ENCODE measurements at places on chromosomes 1 and 21.

GRCh38 chr1:56545711-56546110 is 33.7 kb downstream of the PLPP3 start:
- no peak for DNase-seq

DNA sequence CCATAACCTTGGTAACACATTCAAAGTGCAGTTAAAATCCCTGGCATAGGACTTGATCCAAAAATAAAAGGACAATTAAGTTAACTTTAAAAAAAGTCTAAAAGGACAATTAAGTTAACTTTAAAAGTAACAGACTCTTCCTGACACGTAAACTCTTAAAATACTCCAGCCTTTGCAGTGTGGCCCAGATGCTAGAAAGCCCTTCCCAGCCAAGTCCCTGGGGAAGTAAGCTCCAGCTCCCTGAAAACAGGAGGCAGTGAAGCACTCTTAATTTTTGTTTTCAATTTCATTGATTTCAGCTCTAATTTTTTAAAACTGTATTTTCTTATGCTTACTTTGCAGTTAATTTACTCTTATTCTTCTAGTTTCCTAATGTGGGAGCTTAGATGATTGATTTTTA is 5.1 kb upstream of the AIM2 start:
- DNase-seq = no peak

DNA sequence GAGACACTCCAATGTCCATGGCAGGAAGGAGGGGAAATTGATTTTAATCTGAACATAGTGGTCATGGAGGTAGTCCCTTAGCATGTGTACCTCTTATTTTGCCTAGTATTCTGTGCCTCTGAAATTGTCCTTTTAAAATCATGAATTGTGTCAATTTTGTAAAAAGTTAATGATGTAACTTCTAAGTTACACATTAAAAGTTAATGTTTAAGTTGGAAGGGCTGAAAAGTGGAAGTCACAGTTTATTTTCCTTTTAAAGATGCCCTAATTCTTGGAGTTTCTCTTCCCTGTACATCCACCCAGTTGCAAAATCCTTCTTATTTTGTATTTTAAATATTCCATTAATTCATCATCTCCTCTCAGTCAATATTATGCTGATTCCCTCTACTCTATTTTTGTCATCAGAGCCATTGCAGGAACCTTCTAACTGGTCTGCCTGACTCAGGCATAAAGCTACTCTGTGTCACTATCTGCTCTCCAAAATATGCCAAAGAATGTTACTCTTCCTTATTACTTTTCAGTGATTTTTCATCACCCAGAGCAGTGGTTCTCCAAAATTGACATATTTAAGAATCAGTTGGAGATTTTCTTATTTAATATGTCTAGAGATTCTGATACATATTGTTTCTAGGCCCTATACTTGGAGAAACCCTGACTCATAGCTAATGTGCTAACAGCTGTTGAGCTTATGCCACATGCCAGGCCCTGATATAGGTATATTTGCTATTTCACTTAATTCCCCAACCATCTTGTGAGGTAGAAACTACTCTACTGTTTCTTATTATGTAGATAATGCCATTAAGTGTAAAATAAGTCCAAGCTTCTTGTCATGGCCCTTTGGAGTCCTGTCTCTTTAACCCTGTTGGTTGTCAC is 5.1 kb downstream of the HOOK1 start:
- no peak for DNase-seq

GRCh38 chr1:13828454-13829151 is 128.6 kb downstream of the PRDM2 start:
- DNase-seq = no peak

- no peak for DNase-seq
These were observed 14.4 kb downstream of the THEMIS2 start for GRCh38 chr1:27886744-27887143.

DNA sequence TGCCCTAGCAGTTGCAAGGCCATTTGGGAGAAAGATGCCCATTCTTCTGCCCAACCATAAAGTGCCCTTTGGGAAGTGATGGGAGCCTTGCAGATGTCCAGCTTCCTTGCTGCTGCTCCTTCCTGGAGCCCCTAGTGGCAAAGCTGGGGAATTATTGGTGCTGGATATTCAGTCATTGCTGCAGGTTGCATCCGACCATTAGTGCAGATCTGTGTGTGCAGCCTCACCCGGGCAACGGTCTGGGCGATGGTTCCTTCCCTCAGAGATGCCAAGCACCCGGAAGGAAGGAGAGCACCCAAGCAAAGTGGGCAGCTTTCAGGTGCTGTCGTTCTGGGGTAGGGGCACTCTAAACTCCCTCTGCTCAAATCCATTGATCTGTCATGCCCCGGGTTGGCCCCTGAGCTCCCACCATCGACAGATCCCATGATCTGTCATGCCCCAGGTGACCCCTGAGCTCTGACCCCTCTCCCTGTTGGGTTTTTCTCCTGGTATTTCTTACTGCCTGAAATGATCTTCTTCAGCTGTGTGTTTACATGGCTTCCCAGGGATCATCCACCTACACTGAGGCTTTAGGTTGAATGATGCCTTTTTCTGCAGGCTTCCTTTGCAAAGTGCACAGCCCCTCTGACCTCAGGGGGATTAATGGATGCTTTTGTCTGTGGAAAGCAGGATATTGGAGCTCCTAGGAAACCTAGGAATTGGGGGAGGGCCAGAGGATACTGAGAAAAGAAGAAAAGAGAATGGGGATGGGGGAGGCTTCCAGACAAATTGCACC is 467.5 kb downstream of the PTPRU start:
- no peak for DNase-seq

GRCh38 chr1:114149211-114149610 is 4.5 kb downstream of the SYT6 start:
- DNase-seq = no peak

DNA sequence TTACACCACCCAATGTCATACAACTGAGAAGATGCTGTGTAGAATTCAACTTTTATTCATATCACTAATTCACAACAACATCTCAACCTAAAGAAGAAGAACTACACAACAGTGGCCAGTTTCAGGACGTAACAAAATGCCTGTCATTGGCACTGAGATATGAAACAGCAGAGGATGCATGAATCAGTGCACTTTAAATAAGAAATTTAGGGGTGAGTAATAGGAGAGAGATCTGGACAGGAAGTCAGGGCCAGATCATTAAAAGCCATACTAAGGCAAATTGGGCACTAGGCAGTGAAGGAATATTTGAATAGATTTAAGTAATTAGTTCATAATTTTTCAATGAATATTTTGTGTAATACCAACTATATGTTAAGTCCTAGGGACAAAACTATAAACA is 510.5 kb downstream of the PLPP3 start:
- DNase-seq = peak; percentile 41

GRCh38 chr1:3836421-3836820 is 20.6 kb downstream of the CEP104 start:
- DNase-seq = no peak

- peak; percentile 31 for DNase-seq
These were observed 7.6 kb upstream of the ERG start for GRCh38 chr21:38505654-38506523.

DNA sequence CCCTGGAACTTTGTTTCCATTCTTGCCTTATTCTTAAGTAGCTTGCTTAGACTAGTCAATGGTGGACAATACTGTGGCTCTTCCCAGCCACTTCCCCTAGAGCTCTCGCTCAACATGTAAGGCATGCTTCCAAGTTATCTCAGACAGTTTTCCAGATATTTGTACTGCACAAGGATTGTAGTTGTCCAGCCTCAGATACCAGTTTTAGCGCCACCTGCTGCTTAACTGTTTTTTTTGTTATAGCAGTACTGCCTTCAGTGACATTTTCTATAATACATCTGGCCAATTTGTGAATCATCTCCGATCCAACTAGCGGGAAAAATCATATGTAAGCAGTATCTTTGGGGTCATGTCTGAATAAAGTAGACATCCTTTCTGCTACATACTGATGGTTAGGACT is 346.7 kb upstream of the ADGRL4 start:
- no peak for DNase-seq

- DNase-seq = no peak
These were observed 70.8 kb upstream of the TENT5C start for GRCh38 chr1:117534995-117535467.

- no peak for DNase-seq
These were observed 1.4 kb downstream of the DVL1 start for GRCh38 chr1:1347663-1348419.

DNA sequence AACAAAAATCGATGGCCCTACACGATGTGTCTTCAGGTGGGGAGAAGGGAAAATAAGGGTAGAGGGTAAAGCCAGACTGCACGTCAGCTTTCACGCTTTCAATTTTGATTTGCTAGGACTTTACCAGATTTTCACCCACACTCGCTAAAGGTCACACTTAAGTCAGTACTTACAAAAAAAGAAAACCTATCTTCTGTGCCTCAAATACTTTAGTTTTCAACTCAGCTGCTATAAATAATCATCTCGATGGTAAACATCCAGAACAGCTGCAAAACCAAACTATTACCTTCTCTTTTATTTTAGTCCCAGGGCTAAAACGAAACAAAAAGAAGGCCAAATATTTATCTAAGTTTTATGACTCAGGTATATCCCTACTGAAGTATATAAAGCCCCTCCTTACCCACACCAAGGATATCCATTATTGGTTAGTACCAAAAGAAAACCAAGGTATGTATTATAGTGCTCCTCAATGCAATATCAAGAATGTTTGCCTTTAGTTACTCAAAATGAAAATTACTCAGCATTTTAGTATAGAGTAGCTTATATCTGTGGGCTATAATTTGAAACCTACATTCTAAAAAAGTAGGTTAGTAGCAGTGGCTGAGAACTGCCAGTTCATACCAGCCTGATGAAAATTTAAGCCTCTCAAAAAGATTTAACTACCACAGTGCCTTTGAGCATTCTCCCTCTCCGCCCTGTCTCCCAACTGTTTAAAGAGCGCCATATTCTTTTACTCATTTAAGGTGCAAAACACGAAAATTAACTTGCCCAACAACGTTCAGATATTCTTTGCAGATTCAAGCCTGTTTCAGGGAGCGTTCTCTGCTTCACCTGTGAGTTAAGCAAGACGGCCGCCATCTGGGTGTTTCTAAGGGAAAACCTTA is 1.5 kb downstream of the CSDE1 start:
- no peak for DNase-seq

DNA sequence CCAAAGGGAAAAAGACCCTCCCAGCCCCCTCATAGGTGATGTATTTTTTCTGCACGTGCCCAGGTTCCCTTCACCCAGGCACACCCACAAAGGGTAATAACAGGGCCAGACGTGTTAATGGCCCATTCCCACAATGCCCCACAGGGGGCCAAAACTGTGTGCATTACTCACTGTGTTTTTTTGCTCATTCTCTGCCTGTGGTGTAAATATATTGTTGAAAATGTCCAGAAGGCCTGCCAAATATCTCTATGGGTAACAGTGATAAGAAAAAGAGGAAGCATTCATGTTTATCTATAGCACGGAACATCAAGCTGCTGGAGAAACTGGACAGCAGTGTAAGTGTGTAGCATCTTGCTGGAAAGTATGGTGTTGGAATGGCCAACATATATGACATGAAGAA is 21.9 kb downstream of the RHEX start:
- DNase-seq = no peak

GRCh38 chr1:113401728-113402127 is 11.4 kb downstream of the MAGI3 start:
- no peak for DNase-seq

GRCh38 chr1:85756864-85757263 is 48.6 kb upstream of the ZNHIT6 start:
- no peak for DNase-seq

GRCh38 chr1:224065455-224065854 is 48.5 kb upstream of the FBXO28 start:
- peak; percentile 8 for DNase-seq

DNA sequence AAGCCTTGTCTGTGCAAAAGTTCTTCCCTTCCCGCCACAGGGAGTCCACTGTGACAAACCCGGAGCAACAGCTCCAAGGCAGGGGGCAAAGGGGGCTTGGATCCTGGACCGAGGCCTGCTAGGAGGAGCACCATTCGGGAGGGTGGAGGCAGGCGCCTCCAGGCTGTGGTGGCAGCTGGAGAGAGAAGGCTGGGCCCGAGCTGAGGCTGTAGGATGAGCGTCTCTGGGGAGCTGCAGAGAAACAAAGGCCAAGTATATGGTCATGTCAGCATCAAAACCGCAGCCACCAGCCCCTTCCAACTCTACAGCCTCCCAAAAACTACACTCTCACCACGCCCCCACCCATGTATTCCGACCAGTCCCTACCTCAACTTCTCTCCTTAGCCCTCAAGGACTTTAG is 579 bp downstream of the SH3BP5L start:
- DNase-seq = no peak

- no peak for DNase-seq
These were observed 9.3 kb downstream of the SLAMF8 start for GRCh38 chr1:159835862-159836525.

GRCh38 chr1:183379951-183380350 is 38.2 kb downstream of the NMNAT2 start:
- DNase-seq = no peak

DNA sequence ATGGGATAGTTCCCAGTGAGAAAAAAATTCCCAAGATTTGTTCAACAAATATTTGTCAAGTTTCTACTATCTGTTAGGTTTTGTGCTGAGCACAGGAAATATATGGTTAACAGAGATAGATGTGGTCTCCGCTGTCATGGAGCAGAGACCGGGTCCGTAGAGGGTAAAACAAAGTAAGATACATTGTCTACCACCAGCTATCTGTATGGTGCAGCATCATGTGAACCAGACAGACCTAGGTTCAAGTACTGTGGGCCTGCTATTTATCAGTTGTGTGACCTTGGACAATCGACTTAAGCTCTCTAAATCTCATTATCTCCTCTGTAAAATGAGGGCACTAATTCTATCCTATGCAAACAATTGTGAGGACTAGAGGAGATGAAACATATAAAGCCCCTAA is 109.8 kb downstream of the DUSP10 start:
- DNase-seq = no peak

DNA sequence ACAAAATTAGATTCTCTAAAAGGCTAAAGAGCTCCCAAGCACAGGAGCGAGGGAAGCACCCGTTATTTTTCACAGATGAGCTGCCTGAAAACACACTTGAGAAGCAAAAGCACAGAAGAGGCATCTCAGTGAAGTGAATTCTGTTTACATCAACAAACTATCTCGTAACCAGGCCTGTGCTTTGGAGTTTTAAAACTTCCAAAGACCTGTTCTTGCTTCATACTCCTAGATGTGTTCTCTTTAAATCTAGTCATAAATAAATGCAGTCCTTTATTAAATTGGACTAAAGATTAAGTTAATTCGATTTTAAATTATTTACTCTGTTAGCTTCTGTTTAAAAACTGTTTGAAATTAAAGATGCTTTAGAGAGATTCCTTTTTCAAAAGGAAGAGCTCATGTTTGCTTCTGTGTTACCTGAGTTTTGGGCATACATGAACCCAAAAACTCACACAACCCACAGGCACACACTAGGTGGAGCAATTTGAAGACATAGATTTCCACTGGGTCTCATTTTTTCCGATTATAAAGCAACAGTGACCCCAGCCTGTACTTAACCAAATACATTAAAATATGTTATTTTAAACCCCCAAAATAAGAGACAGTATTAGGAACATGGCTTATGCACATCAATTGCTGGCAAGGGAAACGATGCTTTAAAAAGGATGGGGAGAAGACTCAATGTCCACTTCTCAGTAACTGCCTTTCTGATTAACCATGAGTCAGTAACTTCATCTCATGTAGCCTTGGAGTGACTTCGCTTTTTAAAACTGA is 648.2 kb downstream of the SMYD3 start:
- DNase-seq = no peak

GRCh38 chr21:37095821-37096220 is 22.8 kb downstream of the TTC3 start:
- no peak for DNase-seq

All from epithelial cell of prostate (primary cell).